IgD-negative memory B cell (primary cell): ENCODE measurements at places on chromosomes 6 and 20. TPM values are rescaled to one million over a fixed set of nuclear protein-coding genes. Genes with fewer than 3 reads are reported as not detected.

NRSN1 gene
- polyA plus RNA-seq: not detected

RBM24 gene
- not detected for polyA plus RNA-seq

C6orf15 gene
- polyA plus RNA-seq: not detected

TRIM31 gene
- not detected for polyA plus RNA-seq

TXLNB gene
- polyA plus RNA-seq: 1.9 TPM

CENPW gene
- 6.2 TPM for polyA plus RNA-seq

SPDEF gene
- polyA plus RNA-seq: not detected

CARMIL1 gene
- polyA plus RNA-seq: 1.1 TPM

INSM1 gene
- not detected for polyA plus RNA-seq

ARHGAP40 gene
- not detected for polyA plus RNA-seq

SLA2 gene
- polyA plus RNA-seq: 0.68 TPM

RBBP9 gene
- polyA plus RNA-seq: 11.9 TPM

CLPSL1 gene
- polyA plus RNA-seq: not detected

MAP1LC3A gene
- polyA plus RNA-seq: 8.6 TPM

ALDH5A1 gene
- polyA plus RNA-seq: 16.0 TPM

GSTA1 gene
- polyA plus RNA-seq: not detected

MYBL2 gene
- polyA plus RNA-seq: 4.6 TPM

NOX3 gene
- not detected for polyA plus RNA-seq

PDSS2 gene
- polyA plus RNA-seq: 15.7 TPM

MOXD1 gene
- 9.0 TPM for polyA plus RNA-seq

UNC93A gene
- polyA plus RNA-seq: not detected

SIRPG gene
- 3.2 TPM for polyA plus RNA-seq

OR2H2 gene
- not detected for polyA plus RNA-seq

PPP1R3G gene
- 0.23 TPM for polyA plus RNA-seq

GTF2H4 gene
- polyA plus RNA-seq: 8.4 TPM

SLC17A1 gene
- polyA plus RNA-seq: not detected

BTN3A1 gene
- polyA plus RNA-seq: 38.6 TPM

FAM110A gene
- 19.3 TPM for polyA plus RNA-seq

PI16 gene
- 2.3 TPM for polyA plus RNA-seq

BACH2 gene
- polyA plus RNA-seq: 21.2 TPM

ABRACL gene
- 62.0 TPM for polyA plus RNA-seq

POPDC3 gene
- not detected for polyA plus RNA-seq

GGTLC1 gene
- polyA plus RNA-seq: not detected

TCF21 gene
- not detected for polyA plus RNA-seq

SLC4A11 gene
- not detected for polyA plus RNA-seq

NMBR gene
- not detected for polyA plus RNA-seq

C6orf58 gene
- not detected for polyA plus RNA-seq

LRRC73 gene
- polyA plus RNA-seq: not detected

SYNE1 gene
- polyA plus RNA-seq: 30.9 TPM
